Sigmoid colon (tissue), 7 donors: ENCODE measurements at places on chromosomes 1 and 21. TPM values are rescaled to one million over a fixed set of nuclear protein-coding genes. Genes with fewer than 3 reads are reported as not detected.

DNA sequence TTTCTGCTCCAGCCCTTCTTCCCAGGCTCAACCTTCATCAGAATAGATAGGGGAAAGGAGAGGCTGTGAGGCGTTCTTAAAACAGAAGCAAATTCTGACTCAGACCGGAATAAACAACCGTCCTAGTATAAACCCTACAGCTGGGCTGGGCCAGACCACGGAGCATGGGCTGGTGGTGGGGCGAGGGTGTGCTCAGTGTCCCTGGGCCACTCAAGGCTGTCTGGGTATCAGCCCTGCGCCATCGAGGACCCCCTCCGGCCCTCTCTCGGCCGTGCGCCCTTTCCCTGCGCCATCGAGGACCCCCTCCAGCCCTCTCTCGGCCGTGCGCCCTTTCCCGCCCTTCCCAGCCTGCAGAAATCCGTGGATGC, 36.0 kb downstream of the CAPN2 start:
- peak overlapping the region; percentile 54 for H3K4me3 ChIP-seq
- H3K36me3 ChIP-seq = peaks cover 79% of the 10 kb centered on the region
- peak overlapping the region; percentile 70 for H3K27ac ChIP-seq
- DNase-seq = no peak

FAM167B gene
- 0.71 TPM for total RNA-seq

- no peak overlapping the region for H3K27ac ChIP-seq
- H3K4me3 ChIP-seq = no peak overlapping the region
- H3K4me1 ChIP-seq = no peaks in the 10 kb centered on the region
- no peaks in the 10 kb centered on the region for H3K27me3 ChIP-seq
- no peaks in the 10 kb centered on the region for H3K36me3 ChIP-seq
These were observed 95.5 kb upstream of the CD34 start for GRCh38 chr1:208006258-208006920.

DNA sequence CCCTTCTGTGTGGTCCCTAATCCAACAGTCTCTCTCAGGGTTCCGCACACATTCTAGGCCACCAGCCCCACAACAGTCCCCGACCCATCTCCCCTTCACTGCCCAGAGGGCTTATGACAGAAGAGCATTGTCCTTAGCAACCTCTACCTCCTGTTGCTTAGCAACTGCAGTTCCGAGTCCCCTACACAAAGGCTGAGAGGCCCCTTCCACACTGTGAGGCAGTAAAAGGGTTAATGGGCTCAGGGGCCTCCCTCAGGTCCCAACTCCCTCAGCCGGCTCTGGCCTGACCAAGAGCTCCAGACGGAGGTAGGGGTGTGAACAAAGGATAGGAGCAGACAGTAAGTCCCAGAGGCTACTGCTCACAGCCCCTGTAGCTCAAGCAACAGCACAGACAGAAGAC, 4.3 kb downstream of the IGSF9 start:
- DNase-seq = no peak
- H3K4me1 ChIP-seq = peaks cover 17% of the 10 kb centered on the region
- H3K27me3 ChIP-seq = no peaks in the 10 kb centered on the region
- H3K36me3 ChIP-seq = no peaks in the 10 kb centered on the region
- no peak overlapping the region for H3K27ac ChIP-seq

S100A12 gene
- total RNA-seq = not detected

DNA sequence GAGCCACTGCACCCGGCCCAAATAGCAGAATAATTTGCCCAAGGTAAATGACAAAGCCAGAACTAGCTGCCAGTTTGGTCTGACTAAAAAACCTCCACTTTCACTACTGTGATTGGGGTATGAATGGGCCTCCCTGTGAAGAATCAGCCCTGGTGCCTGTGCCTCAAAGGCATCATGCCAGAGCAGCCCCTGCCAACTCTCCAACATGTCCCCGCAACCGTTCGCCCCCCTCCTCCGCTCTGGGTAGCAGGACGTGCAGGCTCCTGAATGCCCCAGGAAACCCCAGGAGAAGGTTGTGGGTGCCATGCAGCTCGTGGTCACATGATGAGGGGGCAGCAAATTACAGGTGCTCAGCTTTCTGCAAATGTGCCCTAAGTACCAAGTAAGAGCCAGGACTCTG, 14.6 kb upstream of the CNTN2 start:
- no peak for DNase-seq
- no peak overlapping the region for H3K4me3 ChIP-seq
- H3K36me3 ChIP-seq = no peaks in the 10 kb centered on the region
- H3K4me1 ChIP-seq = no peaks in the 10 kb centered on the region
- no peak overlapping the region for H3K27ac ChIP-seq

- H3K27ac ChIP-seq = peak overlapping the region; percentile 77
- peaks cover 17% of the 10 kb centered on the region for H3K4me1 ChIP-seq
- peaks cover 11% of the 10 kb centered on the region for H3K27me3 ChIP-seq
- peak overlapping the region; percentile 66 for H3K4me3 ChIP-seq
- H3K36me3 ChIP-seq = no peaks in the 10 kb centered on the region
These were observed 1.3 kb downstream of the JAM2 start for GRCh38 chr21:25640202-25640942.

DNA sequence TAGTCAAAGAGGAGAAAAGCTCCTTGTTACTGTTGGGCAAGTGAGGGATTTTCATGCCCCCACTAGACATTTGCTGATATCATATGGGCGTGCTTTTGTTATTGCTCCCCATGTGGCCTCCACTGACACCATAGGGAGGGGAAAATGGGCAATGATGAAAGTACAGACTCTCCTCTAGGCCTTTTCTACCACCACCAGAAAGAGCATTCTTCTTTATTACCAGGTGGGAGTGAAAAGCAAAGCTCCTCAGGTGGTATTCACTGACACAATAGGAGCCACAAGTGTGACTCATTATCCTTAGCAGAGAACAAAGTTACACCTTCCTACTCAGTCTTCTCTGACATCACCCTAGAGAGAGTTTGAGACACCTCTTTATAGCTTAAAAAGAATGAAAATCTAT, 667.1 kb downstream of the LTN1 start:
- H3K27ac ChIP-seq = no peak overlapping the region
- H3K4me3 ChIP-seq = no peak overlapping the region
- H3K4me1 ChIP-seq = no peaks in the 10 kb centered on the region

C1QA gene
- 238 TPM for total RNA-seq

- H3K27me3 ChIP-seq = no peaks in the 10 kb centered on the region
- DNase-seq = no peak
- H3K4me1 ChIP-seq = no peaks in the 10 kb centered on the region
- H3K27ac ChIP-seq = no peak overlapping the region
- no peaks in the 10 kb centered on the region for H3K36me3 ChIP-seq
These were observed 612.9 kb downstream of the PTPRU start for GRCh38 chr1:29849038-29849750.

DNA sequence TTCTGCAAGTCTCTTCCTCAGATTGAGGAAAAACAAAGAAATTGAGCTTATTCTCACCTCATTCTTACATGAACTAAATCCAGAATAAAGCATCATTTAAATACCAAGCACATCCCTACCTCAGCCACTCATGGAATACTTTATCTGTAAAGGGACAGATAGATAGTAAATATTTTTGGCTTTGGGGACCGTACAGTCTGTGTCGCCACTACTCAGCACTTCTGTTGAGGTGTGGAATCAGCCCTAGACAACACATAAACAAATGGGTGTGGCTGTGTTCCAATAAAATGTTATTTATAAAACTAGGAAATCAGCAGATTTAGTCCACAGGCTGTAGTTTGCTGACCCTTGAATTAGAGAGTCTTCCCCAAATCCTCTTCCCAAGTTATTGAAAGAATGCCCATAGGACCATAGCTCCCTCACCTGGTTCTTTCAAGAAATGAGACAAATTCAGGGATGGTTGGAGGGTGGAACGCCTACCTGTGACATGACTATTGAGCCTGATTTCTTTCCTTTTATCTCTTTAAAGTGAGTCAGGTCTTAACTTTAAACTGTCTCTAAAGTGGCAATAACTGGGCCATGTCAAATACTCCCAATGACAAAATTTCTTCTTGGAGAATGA, 878.5 kb downstream of the USP25 start:
- no peaks in the 10 kb centered on the region for H3K4me1 ChIP-seq
- no peaks in the 10 kb centered on the region for H3K36me3 ChIP-seq
- no peak overlapping the region for H3K4me3 ChIP-seq
- H3K27ac ChIP-seq = no peak overlapping the region

DNA sequence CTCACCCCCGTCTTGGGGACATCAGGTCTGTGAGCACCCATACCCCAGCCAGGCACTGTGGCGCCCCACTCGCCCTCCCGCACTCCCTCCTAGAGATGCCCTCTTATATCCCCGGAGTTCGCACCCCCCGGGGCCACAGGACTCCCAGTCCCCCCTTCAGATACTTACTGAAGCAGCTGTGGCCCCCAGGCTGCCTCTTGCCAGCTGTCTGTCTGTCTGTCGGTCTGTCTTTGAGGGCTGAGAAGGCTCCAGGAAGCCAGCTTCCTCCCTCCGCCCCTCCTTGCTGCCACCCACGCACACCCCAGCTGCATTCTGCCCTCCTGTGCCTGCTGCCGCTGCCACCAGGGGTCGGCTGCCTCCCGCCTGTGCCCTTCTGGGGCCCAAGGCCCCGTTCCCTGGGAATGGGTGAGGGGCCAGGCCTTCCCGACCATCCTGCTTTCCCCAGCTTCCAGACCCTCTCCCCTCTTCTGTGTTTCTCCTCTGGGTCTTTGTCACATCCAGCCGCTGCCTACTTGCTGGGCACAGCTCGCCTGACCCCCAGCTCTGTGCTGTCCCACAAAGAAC, at the start of gene PTPN7:
Gene PTPN7 (minus strand): TSS at position 226 of the 564 bp plus-strand sequence. CDS start 1,200 bp downstream, outside the sequence.
- no peaks in the 10 kb centered on the region for H3K4me1 ChIP-seq
- DNase-seq = no peak
- no peaks in the 10 kb centered on the region for H3K27me3 ChIP-seq

GRCh38 chr1:119815361-119815760, 4.1 kb upstream of the REG4 start:
- no peaks in the 10 kb centered on the region for H3K27me3 ChIP-seq
- H3K27ac ChIP-seq = no peak overlapping the region
- no peaks in the 10 kb centered on the region for H3K36me3 ChIP-seq
- DNase-seq = no peak

- H3K4me1 ChIP-seq = no peaks in the 10 kb centered on the region
- no peaks in the 10 kb centered on the region for H3K27me3 ChIP-seq
- H3K4me3 ChIP-seq = no peak overlapping the region
- peaks cover 46% of the 10 kb centered on the region for H3K36me3 ChIP-seq
- DNase-seq = no peak
These were observed 30.3 kb downstream of the YARS1 start for GRCh38 chr1:32786856-32787255.

DNA sequence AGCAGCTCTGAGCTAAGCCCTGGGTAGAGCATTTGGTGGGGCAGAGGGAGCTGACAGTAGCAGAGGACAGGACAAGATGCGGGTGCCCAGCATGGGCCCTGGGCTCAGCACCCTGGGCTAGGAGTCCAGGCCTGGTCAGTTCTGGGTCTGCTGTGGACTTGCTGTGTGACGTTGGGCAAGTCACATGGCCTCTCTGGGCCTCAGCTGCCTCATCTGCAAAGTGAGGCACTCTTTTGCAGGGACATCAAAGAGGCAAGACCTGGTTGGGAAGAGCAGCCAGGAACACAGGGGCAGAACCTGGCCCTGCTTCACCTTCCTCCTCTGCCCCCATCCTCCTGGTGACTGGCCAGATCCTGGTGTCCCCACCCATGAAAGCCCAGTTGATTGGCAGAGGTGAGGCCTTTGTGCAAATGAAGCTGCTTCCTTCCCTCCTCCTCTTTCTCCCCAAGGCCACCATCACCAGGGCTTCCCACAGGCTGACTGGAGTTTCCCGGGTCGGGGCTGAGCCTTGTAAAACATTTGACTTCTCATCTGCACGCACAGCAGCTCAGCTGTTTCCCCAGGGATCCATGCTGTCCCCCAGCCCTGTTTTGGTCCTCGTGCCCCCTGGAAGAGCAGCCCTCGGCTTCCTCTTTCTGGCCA, 350.5 kb downstream of the MATN1 start:
- H3K36me3 ChIP-seq = no peaks in the 10 kb centered on the region
- no peaks in the 10 kb centered on the region for H3K27me3 ChIP-seq
- peak; percentile 44 for DNase-seq
- no peaks in the 10 kb centered on the region for H3K4me1 ChIP-seq

SGIP1 gene
- total RNA-seq = 5.3 TPM

DNA sequence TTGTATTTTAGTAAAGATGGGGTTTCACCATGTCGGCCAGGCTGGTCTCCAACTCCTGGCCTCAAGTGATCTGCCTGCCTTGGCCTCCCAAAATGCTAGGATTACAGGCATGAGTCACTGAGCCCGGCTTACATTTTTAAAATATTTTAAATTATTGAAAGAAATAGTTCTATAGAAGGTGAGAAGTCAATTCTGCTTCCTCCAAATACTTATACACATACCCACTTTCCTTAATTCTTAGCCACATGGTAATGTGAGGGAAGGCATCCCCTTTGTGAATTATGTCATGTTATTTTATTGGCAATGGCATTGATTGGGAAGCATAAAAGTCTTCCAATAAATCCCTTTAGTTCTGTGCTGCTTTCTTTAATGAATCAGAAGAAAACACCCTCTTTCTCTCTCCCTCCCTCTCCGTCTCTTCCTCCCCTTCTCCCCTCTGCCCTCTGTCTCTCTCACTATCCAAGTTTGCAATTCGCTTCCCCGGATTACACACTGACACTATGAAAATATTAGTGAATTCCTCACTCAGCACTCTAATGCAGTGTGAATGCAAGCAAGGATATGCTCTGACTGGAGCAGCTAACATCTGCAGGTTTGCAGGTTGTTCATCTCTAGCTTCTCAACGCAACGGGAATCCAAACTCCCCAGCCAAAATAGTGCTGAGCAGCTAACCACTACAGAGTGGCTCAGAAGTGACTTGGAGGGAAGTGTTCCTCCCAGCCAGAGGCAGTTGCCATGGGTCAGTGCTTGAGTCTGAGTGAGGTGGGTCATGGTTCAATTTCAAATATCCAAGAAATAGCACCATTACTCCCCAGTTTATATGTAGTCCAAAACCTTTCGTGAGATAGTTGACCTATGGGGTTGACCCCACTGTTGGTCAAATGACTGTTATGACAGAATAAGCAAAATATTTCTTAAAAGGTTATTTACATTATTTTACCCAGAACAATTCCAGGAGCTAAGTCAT, 77.8 kb upstream of the CD55 start:
- H3K27ac ChIP-seq = no peak overlapping the region
- no peak for DNase-seq
- no peaks in the 10 kb centered on the region for H3K27me3 ChIP-seq
- no peaks in the 10 kb centered on the region for H3K36me3 ChIP-seq
- H3K4me3 ChIP-seq = no peak overlapping the region
- no peaks in the 10 kb centered on the region for H3K4me1 ChIP-seq

BGLAP gene
- total RNA-seq = 8.7 TPM

DNA sequence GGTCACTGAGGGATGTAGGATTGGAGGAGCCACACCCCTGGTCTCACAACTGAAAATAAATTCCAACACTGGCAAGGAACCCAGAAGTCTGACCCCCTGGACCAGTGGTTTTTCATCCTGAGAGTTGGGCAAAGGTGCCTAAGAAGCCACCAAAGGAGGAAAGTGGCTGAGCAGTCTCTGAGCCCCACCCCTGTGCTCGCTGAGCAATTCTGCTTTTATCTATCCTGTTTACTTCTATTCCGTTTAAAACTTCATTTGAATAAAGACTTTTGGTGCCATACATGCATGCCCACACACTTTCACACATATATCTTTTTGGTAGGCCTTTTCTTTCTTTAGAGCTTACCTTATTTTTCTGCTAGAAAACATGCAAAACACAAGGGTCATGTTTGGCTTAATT, 13.9 kb upstream of the CD53 start:
- no peak for DNase-seq
- H3K4me1 ChIP-seq = no peaks in the 10 kb centered on the region
- no peaks in the 10 kb centered on the region for H3K27me3 ChIP-seq
- H3K4me3 ChIP-seq = no peak overlapping the region
- H3K36me3 ChIP-seq = no peaks in the 10 kb centered on the region
- no peak overlapping the region for H3K27ac ChIP-seq

- H3K36me3 ChIP-seq = no peaks in the 10 kb centered on the region
- H3K4me1 ChIP-seq = peaks cover 16% of the 10 kb centered on the region
- peak within 1 kb of the TSS; percentile 89 for H3K27ac ChIP-seq
- no peaks in the 10 kb centered on the region for H3K27me3 ChIP-seq
- peak within 1 kb of the TSS; percentile 60 for H3K4me3 ChIP-seq
These were observed at the start of gene ZMYM1 for GRCh38 chr1:35079003-35079930. Gene ZMYM1 (plus strand): TSS chr1:35079385. CDS start chr1:35093988, 14,603 bp downstream.
